IMR-90 (cell line): ENCODE measurements at places on chromosomes 5 and 9. TPM values are rescaled to one million over a fixed set of nuclear protein-coding genes. Genes with fewer than 3 reads are reported as not detected.

The PPP3R2 gene
- not detected in 2 replicates for total RNA-seq

DNA sequence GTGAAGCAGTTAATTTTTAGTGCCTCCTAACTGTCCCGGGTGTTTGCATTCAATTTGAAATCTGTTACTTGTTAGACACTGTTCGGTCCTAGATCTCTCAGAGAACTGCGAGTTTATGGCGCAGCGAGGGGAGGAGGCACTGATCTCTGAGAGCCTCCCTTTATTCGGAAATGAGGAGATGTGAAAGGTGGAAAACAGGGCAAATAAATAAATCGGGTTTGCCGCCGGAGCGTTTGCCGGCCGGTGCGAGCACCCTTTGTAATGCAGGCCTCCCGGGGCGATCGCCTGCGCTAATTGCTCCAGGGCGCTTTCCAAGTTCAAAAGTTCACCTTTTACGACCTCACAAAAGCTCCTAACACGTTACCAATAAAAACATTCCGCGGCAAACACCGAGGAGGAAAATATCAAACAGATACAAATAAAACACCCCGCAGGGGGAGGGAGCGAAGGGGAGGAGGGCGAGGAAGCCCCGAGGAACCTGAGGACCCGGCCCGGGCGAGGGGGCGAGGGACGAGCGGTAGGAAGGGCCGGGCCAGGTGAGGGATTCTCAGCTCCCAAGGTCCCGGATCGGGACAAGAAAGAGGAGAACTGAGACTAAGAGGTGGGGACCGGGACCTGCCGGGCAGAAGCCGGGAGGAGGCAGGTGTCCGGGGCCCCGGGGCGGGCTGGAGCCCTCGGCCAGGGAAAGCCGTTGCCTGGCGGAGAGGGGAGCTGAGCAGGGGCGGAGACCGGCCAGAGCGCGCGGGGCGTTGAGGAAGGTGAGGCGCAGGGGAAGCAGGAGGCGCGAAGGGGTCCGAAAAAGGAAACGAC is 1.4 kb downstream of the NR6A1 start:
- no peak for DNase-seq

- DNase-seq, result no peak
Observed at GRCh38 chr5:159395202-159395601, 64.9 kb upstream of the IL12B start.

The GABRA1 gene
- total RNA-seq, result not detected in 2 replicates

The SPATA31C1 gene
- total RNA-seq, result not detected in 2 replicates
